ENCODE measurements at places on chromosomes 4 and X.

- DNase-seq: no peak
Observed at GRCh38 chr4:39770471-39770870, 72.5 kb downstream of the UBE2K start.

DNA sequence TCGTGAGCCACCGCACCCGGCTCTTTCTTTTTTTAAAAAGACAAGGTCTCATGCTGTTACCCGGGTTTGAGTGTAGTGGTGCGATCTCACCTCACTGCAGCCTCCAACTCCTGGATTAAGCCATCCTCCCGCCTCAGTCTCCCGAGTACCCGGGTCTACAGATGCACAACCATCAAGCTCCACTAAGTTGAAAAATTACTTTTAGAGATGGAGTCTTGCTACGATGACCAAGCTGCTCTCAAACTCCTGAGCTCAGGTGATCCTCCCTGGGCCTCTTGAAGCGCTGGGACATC, 2.0 kb downstream of the SLC25A6 start:
- DNase-seq: no peak

GRCh38 chr4:137703195-137703594, 170.9 kb upstream of the PCDH18 start:
- no peak for DNase-seq

- DNase-seq: no peak
Observed at GRCh38 chr4:8920969-8921368, 49.3 kb upstream of the HMX1 start.

DNA sequence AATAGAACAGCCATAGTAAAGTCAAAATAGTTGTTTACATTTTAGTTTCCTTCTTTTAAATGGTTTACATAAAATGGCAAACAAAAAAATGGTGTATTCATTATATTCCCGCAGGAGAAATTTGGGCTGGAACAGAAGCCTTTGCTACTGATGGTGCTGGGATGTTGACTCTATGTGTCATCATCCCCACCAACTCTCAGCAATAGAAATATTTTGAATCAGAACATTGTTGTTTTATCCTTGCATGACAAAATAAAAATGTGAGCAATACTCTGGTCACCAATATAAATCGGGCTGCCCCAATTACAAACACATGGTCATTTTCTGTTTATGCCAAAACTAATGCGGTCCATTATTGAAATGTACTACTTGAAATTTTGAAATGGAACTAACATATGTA, 1131.6 kb upstream of the PCDH7 start:
- no peak for DNase-seq

DNA sequence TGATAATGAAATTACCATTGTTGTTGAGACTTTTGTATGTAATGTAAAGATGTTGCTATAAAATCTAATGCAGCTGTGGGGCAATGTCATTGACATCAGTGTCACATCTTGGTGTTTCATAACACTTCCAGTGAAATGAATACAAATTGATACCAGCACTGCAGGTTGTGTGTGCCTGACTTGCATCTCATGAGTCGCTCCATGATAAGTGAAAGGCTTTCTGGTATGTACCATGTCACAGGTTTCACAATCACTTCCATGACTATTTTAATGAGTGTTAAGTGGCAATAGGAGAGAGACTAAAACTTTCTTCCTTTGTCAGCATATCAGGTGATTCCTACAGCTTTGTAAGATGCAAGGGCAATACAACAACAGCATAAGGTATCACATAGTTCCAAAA, 94.4 kb downstream of the ABCB7 start:
- no peak for DNase-seq

GRCh38 chr4:99821918-99822503, 5.4 kb downstream of the DAPP1 start:
- DNase-seq: peak; percentile 19

DNA sequence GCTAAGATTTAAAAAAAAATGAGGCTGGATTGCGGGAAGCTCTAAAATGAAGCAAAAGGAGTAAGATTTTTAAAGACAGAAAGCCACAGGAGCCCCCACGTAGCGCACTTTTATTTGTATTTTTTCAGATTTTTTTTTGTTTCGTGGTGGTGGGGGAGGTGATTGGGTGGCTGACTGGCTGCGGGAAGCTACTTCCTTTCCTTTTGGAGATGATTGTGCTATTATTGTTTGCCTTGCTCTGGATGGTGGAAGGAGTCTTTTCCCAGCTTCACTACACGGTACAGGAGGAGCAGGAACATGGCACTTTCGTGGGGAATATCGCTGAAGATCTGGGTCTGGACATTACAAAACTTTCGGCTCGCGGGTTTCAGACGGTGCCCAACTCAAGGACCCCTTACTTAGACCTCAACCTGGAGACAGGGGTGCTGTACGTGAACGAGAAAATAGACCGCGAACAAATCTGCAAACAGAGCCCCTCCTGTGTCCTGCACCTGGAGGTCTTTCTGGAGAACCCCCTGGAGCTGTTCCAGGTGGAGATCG, 908 bp downstream of the PCDH10 start:
- no peak for DNase-seq

GRCh38 chrX:12174358-12174757, 36.1 kb downstream of the FRMPD4 start:
- DNase-seq: no peak

All from CD4-positive, alpha-beta T cell treated with Interleukin-17A for 1 hour (primary cell).